Osteoblast (primary cell): ENCODE measurements at places on chromosomes 7 and 10.

- DNase-seq: no peak
Measured at GRCh38 chr10:97481071-97481470, 17.2 kb downstream of the MMS19 start.

DNA sequence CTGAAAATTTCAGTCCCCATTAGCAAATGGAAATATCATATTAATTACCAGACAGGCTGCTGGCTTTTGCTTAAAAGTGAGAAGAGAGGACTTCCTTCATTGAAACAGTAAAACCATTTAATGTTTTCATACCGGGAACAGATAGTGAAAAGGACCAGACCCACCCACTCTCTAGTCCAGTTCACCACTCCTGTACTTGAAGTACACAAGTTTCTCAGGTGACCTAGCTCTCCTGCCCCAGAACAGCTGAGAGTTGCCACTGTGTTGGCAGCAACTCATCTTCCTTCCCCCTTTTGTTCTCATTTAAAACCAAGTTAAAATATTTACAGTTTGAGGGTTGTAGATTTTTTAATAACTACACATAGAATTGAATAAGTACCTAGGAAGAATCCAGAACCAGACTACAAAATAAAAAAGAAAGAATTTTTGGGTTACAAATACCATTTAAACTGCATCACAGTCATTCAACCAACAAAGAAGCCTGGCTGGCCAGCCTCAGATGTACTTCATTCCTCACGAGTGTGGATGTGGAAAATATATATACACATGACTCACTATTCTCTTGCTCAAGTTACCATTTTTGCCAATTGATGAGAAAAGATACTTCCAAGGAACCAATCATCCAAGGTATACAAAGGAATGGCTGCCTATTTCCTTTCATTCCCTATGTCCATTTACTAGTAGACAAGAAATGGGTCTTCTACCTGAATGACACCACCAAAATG, 68.1 kb downstream of the VPS41 start:
- peak; percentile 92 for DNase-seq

DNA sequence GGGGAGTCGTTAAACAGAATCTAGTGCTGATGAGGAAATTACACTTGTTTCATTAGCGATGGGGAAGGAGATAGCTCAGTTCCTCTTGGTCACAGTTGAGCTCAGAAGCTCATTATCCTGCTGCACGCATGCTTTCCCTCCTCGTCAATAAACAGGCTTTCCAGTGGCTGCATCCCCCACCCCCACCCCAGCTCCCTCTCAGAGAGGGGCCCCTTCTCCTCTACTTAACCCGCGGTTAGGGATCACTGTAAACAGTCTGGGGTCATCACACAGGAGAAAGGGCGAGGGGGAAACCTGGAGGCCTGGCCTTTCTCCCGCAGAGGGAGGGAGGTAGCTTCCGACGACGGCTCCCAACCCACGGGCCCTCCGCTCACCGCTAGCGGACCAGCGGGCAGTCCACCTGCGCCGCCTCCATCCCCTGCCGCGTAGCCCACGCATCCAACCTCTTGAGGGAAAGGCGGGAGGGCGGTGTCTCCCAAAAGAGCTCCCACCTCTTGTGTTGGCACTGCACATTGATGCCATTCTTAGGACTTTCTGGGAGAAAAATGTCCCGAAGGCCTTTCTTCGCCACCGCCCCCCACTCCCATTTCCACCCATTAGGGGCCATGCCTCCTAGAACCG, 80.8 kb downstream of the PAX2 start:
- peak; percentile 86 for DNase-seq

DNA sequence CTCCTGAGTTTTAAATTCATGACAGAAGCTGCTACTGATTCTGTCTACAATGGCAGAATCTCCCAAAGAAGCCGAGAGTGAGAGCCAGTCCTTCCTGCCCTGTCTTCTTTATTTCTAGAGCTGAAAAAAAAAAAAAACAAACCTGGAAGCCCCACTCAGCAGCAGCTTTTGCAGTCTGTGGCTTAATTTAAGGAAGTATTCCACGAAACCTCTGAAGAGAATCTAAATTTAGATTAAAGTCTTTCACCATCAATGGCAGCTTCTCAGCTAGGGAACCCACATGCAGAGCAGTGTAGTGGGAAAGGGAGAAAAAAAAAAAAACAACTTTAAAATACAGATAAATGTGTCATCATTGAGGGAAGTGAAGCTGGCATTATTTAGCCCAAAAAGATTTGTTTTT, 23.4 kb downstream of the SMURF1 start:
- no peak for DNase-seq

DNA sequence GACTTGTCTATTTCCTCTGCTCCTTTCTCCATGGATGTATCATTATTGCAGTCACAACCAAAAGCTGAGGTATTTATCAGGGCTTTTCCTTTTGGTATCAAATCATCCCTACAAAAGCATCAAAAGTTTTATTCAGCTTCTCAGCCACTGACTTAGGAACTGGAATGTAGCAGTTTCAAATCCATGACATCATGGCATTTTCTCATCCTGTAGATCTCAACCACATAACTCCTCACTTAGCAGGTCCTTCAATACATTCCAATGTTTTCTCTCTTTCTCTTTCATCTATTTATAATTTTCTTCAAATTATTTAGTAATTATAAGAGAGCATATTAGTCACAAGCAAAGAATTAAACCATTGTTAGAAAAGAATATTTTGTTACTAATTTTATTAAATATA, 537.4 kb upstream of the SORCS1 start:
- no peak for DNase-seq

DNA sequence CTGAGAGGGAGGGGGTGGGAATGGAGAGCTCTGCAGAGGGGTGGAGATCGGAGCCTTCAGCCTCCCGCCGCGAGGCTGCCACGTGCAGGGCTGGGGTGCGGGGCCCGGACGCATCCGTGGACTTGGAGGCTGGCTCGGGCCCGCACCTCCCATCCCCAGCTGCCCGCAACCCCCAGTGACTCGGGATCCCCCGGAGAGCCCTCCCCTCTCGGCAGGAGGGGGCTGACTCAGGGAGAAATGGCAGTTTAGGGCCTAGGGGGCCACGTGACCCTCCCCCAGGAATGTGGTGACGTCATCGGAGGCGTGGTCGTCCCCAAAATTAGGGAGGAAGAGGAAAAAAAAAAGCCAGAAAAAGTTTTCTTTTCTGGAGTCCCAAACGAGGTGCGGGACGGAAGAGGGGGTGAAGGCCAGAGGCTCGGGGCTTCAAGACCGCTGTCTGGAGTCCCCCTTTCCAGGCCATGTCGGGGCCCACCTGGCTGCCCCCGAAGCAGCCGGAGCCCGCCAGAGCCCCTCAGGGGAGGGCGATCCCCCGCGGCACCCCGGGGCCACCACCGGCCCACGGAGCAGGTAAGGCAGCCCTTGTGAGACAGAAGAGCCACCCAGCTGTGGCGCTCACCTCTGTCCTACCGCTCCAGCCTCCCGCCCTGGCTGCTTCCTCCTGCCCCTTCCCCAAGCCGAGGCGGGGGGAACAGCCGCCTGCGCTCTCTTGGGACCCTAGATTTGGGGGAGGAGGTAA, at the start of gene TRIP6:
Gene TRIP6 (plus strand): TSS at position 348 of the 736 bp plus-strand sequence. CDS start 111 bp downstream, at position 459.
- DNase-seq: peak; percentile 100

DNA sequence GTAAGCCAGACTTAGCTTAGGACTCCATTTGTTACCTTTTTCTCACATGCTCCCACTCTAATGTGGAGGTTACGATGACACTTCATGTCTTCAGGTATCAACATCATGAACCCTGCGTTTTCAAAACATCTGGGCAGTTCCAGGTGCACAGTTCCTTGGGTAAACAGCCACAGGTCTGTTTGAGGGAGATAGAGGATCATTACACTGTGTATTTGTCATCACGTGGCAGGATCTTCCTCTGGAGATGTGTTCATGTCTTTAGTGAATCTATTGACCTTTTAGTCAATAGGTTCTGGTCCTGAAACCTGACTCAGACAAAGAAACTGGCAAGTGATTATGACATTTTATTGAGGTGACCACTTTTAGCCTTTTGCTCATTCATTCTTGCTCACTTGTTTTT, 145.5 kb downstream of the ANKRD7 start:
- no peak for DNase-seq

DNA sequence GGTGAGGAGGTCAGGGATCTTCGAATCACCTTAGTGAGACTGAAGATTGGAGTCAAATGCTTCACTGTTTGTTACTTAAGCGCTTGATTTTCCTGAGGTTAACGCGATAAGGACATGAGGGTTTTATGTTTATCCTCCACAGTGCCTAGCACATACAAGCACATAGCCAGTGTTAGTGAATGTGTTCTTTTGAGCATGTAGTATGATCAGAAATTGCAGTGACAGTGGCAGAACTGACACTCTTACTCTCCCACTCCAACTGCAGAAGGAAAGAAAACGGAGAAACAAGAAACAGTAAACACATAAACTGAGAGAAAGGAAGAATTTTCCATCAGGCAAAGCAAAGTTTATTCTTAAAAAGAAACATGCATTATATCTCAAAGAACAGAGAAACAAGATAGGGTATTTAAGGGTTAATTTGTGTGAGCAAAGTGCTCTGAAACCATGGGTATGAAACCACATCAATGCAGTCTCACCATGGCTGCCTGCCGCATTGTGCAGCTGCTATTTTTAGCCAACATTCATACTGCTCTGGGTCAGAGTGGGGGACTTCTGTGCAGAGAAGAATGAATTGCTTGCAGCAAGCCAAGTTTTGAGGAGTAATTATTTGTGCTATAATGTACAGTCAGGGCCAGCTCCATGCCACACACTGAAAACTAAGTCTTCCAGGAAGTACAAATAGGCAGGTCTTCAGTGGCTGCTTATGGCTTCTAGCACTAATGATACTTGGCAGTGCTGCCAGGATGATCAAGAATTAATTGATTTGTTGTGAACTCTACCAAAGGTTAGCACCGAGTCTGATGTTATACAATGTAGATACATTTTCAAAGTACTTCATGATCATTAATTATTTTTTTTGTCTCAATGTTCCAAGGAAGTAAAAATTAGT, 152.0 kb downstream of the MACC1 start:
- DNase-seq: peak; percentile 75
